ENCODE measurements at places on chromosomes 7 and 10. TPM values are rescaled to one million over a fixed set of nuclear protein-coding genes. Genes with fewer than 3 reads are reported as not detected.

- no peaks in the 10 kb centered on the region for H3K4me1 ChIP-seq
- no peak overlapping the region for H3K4me3 ChIP-seq
- H3K27me3 ChIP-seq: no peaks in the 10 kb centered on the region
Measured at GRCh38 chr7:12130609-12131008, 80.5 kb upstream of the TMEM106B start.

DNA sequence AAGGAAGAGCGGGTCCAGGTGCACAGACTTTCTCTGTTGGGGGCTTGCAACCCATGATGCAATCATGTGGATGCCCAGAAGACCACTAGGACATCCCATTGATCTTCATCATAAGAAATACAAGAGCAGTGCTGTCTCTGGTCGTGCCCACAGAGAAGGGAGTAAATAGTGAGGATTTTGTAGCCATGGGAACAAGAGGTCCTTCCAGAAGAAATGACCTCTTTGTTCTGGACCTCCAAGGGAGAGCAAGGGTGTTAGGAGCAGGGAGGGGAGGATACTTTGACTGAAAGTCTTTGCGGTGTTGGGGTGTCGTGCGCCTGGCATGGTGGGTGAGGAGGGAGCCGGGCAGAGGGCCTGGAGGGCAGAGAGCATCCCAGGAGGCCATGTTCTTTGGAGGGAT, 55.0 kb upstream of the EN2 start:
- H3K4me3 ChIP-seq: no peak overlapping the region
- H3K27ac ChIP-seq: no peak overlapping the region
- H3K36me3 ChIP-seq: no peaks in the 10 kb centered on the region
- peaks cover 45% of the 10 kb centered on the region for H3K27me3 ChIP-seq
- no peaks in the 10 kb centered on the region for H3K4me1 ChIP-seq

The KRIT1 gene
- 49.0 TPM for total RNA-seq

GRCh38 chr7:38409531-38409930, 136.1 kb upstream of the TARP start:
- no peak overlapping the region for H3K27ac ChIP-seq
- no peak overlapping the region for H3K4me3 ChIP-seq
- H3K4me1 ChIP-seq: no peaks in the 10 kb centered on the region
- H3K36me3 ChIP-seq: no peaks in the 10 kb centered on the region

GRCh38 chr7:106425017-106425719, 140.4 kb upstream of the NAMPT start:
- H3K4me3 ChIP-seq: no peak overlapping the region
- H3K27me3 ChIP-seq: no peaks in the 10 kb centered on the region
- peak overlapping the region; percentile 84 for H3K27ac ChIP-seq
- H3K4me1 ChIP-seq: peaks cover 54% of the 10 kb centered on the region
- H3K36me3 ChIP-seq: no peaks in the 10 kb centered on the region
- DNase-seq: peak; percentile 69

GRCh38 chr7:139772873-139773272, 4.9 kb downstream of the HIPK2 start:
- H3K36me3 ChIP-seq: peaks cover 7% of the 10 kb centered on the region
- H3K4me3 ChIP-seq: no peak overlapping the region
- H3K4me1 ChIP-seq: peaks cover 75% of the 10 kb centered on the region
- no peak for DNase-seq

The CCT6A gene
- total RNA-seq: 75.3 TPM

GRCh38 chr7:151381098-151381347, 28.8 kb downstream of the WDR86 start:
- peak overlapping the region; percentile 41 for H3K4me3 ChIP-seq
- peaks cover 29% of the 10 kb centered on the region for H3K36me3 ChIP-seq
- peaks cover 27% of the 10 kb centered on the region for H3K27me3 ChIP-seq
- no peak for DNase-seq
- peaks cover 15% of the 10 kb centered on the region for H3K4me1 ChIP-seq
- no peak overlapping the region for H3K27ac ChIP-seq

The SEMA3E gene
- total RNA-seq: 8.8 TPM

- no peaks in the 10 kb centered on the region for H3K36me3 ChIP-seq
- H3K4me1 ChIP-seq: no peaks in the 10 kb centered on the region
- no peak for DNase-seq
- H3K27me3 ChIP-seq: peaks cover 6% of the 10 kb centered on the region
- H3K4me3 ChIP-seq: no peak overlapping the region
- no peak overlapping the region for H3K27ac ChIP-seq
Measured at GRCh38 chr10:123102673-123103072, 33.1 kb upstream of the HMX3 start.

DNA sequence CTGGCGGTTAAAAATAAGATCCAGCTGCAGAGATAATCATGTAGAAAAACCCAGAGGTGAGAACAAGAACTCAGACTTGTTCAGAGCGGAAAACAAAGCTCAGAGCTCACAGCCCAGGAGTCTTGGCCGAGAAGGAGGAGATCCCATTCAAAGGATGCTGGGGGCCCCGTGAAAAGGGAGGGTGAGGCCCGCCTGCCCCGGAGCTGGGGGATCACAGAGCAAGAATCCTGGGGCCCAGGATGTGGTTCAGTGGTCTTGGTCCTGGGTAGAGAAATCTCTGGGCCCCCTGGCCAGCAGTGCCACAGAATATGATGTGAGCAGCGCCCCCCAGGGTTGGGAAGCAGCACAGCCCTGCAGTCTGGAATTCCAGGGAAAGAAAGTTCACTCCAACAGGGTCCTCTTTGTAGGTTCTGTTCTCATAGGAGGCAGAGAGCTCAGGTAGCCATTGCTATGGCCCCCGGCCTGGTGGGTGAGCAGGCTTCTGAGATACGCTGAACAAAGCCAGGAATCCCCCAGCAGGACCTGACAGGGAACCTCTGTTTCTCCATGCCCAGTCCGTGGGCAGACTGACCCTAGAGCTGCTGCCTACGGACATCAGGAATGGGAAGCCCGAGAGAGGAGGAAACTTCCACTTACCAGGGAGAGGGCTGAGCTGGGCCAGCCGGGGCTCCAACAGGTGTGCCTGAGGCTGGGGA, 77.7 kb upstream of the GNA12 start:
- peaks cover 5% of the 10 kb centered on the region for H3K27me3 ChIP-seq
- DNase-seq: no peak
- H3K4me1 ChIP-seq: no peaks in the 10 kb centered on the region

- no peak overlapping the region for H3K4me3 ChIP-seq
- no peak overlapping the region for H3K27ac ChIP-seq
- H3K27me3 ChIP-seq: no peaks in the 10 kb centered on the region
- no peak for DNase-seq
- H3K36me3 ChIP-seq: no peaks in the 10 kb centered on the region
Measured at GRCh38 chr10:1668399-1668798, 68.9 kb downstream of the ADARB2 start.

DNA sequence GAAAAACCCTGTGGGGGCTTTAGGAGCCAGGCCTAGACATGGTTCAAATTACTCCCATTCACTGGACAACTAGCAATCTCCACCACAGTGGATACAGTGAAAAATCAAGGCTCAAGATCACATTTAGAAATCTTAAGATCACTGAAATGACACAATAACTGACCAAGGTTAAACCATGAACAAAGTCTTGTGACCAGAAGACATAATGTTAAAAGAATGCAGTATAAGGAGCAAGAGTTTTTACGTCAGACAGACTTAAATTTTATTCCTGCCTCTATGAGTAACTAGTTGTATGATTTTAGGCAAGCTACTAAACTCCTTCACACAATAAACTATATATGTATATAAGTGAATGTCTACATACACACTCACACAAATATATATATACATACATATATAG, 68.5 kb downstream of the MICU1 start:
- no peak for DNase-seq
- H3K4me3 ChIP-seq: no peak overlapping the region
- H3K27ac ChIP-seq: no peak overlapping the region
- no peaks in the 10 kb centered on the region for H3K27me3 ChIP-seq

The LRIT1 gene
- not detected for total RNA-seq

DNA sequence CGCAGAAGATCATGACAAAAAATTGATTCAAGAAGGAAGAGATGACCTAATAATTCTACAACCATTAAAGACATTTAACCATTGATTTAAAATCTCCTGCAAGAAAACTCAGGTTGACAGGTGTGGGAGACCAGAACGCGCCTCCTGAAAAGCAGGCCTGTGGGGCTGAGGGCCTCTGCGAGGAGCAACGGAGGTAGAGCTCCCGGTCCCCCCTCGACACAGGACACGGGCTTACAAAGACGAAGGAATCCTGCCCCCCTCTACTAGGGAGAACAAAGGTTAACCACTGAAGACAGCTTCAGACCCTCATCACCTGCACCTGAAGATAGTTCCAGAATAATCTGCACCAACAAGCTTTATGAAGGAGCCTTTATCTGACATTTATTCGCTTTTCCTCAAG, 55.9 kb upstream of the INPP5A start:
- no peak overlapping the region for H3K4me3 ChIP-seq
- H3K27me3 ChIP-seq: peaks cover 3% of the 10 kb centered on the region
- H3K27ac ChIP-seq: peak overlapping the region; percentile 73
- H3K4me1 ChIP-seq: no peaks in the 10 kb centered on the region
- peak; percentile 27 for DNase-seq
- H3K36me3 ChIP-seq: no peaks in the 10 kb centered on the region

DNA sequence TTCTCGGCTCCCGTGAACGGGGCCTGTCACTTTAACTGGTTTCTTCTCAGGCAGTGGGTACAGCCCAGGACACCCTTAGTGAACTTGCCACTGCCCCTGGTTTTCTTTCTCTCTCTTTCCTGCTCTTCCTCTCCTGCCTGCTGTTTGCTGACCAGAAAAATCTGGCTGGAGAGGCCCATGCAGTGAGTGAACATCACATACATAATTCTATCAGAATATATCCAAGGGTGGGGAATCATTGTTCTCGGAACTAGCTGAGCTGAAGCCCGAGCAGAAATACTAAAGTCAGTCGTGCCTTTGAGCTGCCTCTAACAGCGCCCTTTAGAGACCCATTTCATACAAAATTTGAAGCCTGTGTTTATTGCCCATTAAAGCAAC, 501.5 kb upstream of the GALNT17 start:
- no peak overlapping the region for H3K4me3 ChIP-seq
- H3K4me1 ChIP-seq: no peaks in the 10 kb centered on the region
- no peaks in the 10 kb centered on the region for H3K27me3 ChIP-seq
- DNase-seq: no peak

The TMEM229A gene
- not detected for total RNA-seq

The PLCE1 gene
- total RNA-seq: 10.5 TPM

GRCh38 chr10:78960316-78960800, 108.4 kb upstream of the ZMIZ1 start:
- peaks cover 28% of the 10 kb centered on the region for H3K4me1 ChIP-seq
- no peaks in the 10 kb centered on the region for H3K36me3 ChIP-seq
- peak; percentile 70 for DNase-seq

DNA sequence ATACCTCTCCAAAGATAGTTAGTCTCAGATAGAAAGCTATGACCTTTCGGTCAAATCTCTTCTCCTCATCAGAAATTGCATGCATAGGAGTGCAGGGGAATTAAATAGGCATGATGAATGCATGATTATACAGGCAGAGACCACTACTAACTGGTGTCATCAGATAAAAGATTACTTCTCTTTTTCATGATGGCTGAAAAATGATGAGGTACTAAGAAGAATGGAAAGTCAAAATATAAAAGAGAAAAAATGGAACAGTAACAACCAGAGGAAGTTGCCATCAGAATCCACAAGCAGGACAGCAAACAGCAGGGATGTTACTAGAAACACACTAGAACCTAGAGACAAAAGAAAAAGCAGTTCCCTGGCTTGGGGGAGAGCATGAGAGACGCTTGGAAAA, 31.6 kb downstream of the CTTNBP2 start:
- H3K36me3 ChIP-seq: no peaks in the 10 kb centered on the region
- no peak overlapping the region for H3K27ac ChIP-seq
- no peak for DNase-seq
- H3K27me3 ChIP-seq: no peaks in the 10 kb centered on the region
- H3K4me3 ChIP-seq: no peak overlapping the region
- H3K4me1 ChIP-seq: no peaks in the 10 kb centered on the region

DNA sequence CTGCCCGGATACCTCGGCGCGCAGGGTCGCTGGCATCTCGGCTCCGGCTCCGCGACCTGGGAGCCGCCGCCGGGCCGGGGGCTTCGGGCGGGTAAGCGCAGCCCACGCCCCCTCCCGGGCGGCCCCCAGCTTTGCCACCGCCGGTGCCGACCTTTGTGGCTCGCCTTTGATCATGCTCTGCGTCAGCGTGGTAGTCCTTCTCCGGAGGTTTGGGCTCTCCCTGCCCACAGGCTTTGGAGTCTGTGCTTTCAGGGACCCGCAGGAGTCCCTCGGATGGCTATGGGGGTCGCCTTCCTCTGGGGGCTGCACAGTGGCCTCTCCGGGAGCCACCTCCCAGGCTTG, 7.3 kb downstream of the ATP6V1F start:
- H3K4me1 ChIP-seq: peaks cover 23% of the 10 kb centered on the region
- peaks cover 11% of the 10 kb centered on the region for H3K27me3 ChIP-seq
- no peak overlapping the region for H3K27ac ChIP-seq
- peaks cover 14% of the 10 kb centered on the region for H3K36me3 ChIP-seq
- no peak for DNase-seq
